Bronchial epithelial cell (primary cell): ENCODE measurements at places on chromosomes 16 and 17. TPM values are rescaled to one million over a fixed set of nuclear protein-coding genes. Genes with fewer than 3 reads are reported as not detected.

TP53TG3D gene
- total RNA-seq: not detected in 2 replicates

TPPP3 gene
- total RNA-seq: 0.13 TPM in 1 of 2 replicates, not detected in the other

IL4R gene
- total RNA-seq: 25.8 and 32.9 TPM in 2 replicates

DNA sequence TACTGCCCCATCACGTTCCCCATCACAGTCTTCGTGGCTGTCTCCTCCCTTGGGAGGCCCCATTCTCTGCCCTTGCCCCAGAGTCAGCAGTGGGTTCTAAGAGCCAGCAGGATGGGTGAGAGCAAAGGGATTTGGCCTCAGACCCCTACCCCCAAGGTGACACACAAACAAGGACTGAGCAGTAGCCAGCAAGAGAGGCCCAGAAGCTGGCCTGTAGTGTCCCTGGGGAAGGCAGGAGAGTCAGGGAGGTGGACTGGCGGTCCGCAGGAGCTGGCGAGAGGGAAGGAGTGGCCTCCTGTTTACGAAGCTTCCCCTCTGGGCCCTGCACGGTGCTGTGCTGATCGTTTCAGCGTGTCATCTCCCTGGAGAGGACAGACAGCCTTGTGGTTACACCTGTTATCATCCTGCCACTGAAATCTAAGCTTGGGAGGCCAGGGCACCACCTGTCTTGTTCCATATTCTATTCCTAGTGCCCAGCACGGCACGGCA is 8.4 kb downstream of the WDR81 start:
- DNase-seq: no peak

DNA sequence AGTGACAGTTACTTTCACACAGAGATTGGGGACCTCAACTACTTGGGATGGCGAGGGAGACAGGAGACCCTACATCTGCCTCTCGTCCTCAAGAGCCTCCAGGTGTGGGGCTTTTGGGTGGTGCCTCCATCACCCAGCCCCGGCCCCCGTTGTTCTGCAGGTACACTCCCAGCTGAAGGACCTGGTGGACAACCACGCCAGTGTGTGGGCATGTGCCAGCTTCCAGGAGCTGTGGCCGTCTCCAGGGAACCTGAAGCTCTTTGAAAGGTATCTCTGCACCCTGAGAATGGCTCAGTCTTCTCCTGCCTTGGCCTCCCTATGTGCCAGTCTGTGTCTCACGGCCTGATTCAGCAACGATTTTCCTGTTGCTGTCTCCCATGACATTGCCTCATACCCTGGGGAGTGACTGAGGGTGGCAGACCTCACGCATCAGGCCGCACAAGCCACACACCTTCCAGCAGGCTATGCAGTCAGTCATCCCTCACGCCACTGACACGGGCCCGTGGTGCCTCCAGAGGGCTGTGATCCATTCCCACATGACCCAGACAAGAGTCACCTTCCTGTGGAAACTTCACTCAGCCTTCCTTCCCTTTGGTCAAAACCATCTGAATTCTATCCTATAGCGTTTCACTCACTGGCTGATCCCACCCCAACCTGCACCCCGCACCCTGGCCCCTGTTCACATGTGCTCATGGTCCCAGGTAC is 3.7 kb downstream of the CCNF start:
- no peak for DNase-seq

GRCh38 chr17:33506889-33507650 is 214.0 kb upstream of the ASIC2 start:
- no peak for DNase-seq

DNA sequence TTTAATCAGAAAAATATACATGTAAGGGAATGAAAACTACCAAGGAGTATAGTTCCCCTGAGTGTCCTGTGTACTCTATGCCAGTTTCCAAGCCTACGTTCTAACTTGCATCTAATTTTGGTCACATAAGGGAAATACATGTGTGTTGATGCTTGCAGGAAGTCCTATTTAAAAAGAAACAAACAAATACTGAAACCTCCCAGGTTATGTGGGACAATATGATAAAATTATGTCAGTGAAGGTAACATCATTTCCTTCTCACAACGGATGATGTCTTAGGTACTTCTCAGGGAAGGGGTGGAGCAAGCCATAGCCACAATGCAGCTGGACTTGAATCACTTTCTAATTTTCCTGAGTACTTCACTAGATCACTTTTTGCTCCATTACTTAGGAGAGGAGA is 115.9 kb downstream of the ZFHX3 start:
- peak; percentile 10 for DNase-seq

DNA sequence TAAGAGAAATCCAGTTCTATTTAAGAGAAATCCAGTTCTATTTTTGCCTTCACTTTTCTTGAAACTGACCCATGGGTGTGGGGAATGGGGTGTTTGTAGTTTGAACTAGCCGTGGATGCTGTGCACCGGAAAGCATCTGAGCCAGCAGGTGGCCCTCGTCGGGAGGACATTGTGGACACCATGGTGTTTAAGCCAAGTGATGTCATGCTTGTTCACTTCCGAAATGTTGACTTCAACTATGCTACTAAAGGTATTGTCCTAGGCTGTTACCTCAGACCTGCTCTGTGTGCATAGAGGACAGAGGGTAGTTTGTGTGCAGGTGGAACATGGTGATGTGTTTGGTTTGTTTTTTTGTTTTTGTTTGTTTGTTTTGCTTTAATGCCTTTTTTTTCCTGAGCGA is 3.3 kb downstream of the ATXN2L start:
- DNase-seq: peak; percentile 50
